ENCODE measurements at places on chromosomes 7 and 10.

DNA sequence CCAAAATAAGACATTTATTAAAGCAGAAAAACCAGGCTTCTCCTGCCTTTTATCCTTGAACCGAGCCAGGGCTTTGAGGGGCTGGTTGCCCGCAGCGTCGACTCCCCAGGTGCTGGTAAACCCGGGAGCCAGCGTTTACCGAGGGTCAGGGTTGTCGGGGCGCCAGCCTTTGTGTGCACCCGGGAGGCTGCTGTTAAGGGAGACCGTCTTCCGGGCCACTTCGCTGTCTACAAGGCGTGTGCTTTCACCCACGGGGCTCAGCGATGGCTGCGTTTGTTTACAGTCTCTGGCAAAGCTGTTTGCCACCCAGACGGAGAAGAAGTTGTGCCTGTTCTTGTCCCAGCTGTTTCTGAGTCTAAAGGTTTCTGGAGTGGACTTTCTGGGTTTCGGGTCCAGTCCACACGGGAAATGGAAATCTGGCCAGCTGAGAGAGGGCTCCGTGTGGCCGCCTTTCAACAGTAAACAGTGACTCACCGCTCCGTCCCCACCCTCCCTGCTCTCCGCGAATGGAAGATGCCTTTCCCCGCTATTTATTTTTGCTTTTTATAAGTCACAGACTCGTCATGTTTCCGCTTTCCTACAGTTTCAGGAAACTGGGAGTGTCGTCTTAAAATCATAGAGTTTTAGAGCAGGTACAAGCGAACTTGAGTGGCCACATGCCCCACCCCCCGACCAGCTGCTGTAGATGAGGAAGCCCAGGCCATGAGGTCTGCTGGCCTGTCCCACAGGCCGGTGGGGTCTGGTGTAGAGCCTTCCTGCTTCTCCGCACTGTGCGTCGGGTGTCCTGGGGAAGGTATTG is 2.2 kb downstream of the MAFK start:
- DNase-seq: peak; percentile 49

GRCh38 chr10:90788968-90789367 is 68.9 kb downstream of the HTR7 start:
- peak; percentile 15 for DNase-seq

DNA sequence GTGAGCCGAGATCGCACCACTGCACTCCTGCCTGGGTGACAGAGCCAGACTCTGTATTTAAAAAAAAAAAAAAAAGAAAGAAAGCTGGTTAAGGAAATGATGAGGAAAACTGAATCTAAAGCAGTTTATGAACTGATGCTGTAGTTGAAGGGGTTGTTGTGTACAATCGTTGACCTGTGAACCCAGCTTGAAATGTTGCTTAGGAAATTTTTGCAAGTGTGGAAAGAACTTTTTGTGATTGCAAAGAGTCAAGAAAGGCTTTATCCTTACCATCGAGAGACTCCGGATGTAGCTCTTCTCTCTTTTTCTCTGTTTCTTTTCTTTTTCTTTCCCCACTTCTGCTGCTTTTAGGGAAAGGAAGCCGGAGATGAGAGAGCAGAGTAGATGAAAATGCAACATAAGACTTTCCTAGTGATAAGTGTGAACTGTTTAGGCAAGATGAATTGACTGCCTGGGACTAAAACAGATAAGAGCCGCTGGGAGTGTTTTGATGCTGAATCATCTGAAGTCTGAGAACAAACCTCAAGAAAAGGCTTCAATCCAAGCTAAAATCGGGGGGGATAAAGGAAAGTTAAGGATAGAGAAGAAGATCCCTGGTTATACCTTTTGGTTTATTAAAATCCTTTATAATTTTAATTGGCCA is 69.0 kb downstream of the TAF3 start:
- DNase-seq: no peak

- peak; percentile 63 for DNase-seq
Measured at GRCh38 chr7:42831718-42832522, 80.0 kb downstream of the C7orf25 start.

DNA sequence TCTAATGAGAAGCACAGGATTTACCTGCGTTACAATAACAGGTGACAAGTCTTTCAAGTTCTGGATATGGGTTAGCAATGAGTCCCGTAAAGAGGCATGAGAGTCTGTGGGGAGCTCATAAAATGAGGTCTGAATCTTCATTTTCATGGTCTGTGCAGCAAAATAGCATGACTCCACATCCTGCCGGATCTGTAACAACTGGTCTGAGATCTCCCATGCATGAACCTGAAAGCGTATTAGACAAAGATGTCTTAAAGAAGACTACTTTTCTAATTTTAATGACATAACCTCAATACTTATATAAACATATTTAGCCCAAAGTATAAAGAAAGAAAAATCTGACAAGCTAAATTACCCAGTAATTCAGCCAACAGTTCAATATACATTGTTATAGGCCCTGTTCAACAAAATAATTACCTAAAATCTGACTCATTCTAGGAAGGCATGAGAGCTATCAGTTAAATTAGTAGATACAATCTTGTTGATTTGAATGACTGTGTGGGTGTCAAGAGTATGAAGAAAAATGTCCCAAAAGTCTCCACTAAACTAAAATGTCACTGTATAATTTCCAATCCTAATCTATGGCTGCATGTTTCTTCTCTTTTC is 36.9 kb downstream of the TNPO3 start:
- DNase-seq: no peak

GRCh38 chr10:3961082-3961481 is 176.1 kb upstream of the KLF6 start:
- DNase-seq: no peak

GRCh38 chr10:117399341-117400196 is 24.3 kb upstream of the PDZD8 start:
- no peak for DNase-seq

GRCh38 chr7:42876182-42877068 is 35.4 kb downstream of the C7orf25 start:
- peak; percentile 64 for DNase-seq

DNA sequence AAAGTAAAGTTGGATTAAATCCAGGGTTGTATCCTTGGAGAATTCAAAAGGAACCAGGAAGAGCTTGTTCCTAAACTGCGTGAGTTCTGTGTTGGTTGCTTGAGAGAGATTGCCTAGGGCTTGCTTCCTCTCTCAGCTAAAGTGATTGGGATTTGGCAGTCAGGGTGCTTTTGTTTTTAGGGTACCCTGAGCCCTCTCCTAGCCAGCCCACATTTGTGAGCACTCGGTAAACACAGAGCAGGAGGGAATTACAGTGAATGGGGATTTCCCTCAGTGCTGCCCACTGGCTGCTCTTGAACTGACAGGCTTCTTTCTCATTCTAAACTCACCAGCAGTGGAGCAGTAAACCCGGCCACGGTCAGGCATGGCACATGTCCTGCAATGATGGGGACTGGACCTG is 146.9 kb downstream of the TPST1 start:
- peak; percentile 5 for DNase-seq

- no peak for DNase-seq
Measured at GRCh38 chr10:131876508-131876907, 24.3 kb upstream of the PPP2R2D start.

Measured in pons (tissue), 1 donor.